ENCODE measurements at places on chromosomes 3 and 15. TPM values are rescaled to one million over a fixed set of nuclear protein-coding genes. Genes with fewer than 3 reads are reported as not detected.

The KIF7 gene
- 1.9 TPM for total RNA-seq

The CHRM5 gene
- not detected for total RNA-seq

The DHFR2 gene
- 11.3 TPM for total RNA-seq

The PSTPIP1 gene
- 182 TPM for total RNA-seq

The GFM1 gene
- 73.4 TPM for total RNA-seq

The CYP1A1 gene
- 0.42 TPM for total RNA-seq

The ADCY5 gene
- not detected for total RNA-seq

The ZIC1 gene
- total RNA-seq, result not detected
